T-helper 1 cell treated with Interleukin-12 subunit alpha and Interleukin-12 subunit beta and Interleukin-4 antibody, amounts not matched to agents 30 ng/mL and 1 ng/mL, for 36 hours (primary cell): ENCODE measurements at places on chromosomes 7 and 10. TPM values are rescaled to one million over a fixed set of nuclear protein-coding genes. Genes with fewer than 3 reads are reported as not detected.

The MOSPD3 gene
- total RNA-seq: 44.0 and 44.4 TPM in 2 replicates

The FRMPD2 gene
- total RNA-seq: not detected in 2 replicates

The WASHC2C gene
- 45.8 and 54.5 TPM in 2 replicates for total RNA-seq

The PITRM1 gene
- total RNA-seq: 54.9 and 58.6 TPM in 2 replicates

The LOXL4 gene
- not detected in 2 replicates for total RNA-seq

The TMEM270 gene
- not detected in 2 replicates for total RNA-seq

The SRRM3 gene
- 0.29 TPM in 1 of 2 replicates, not detected in the other for total RNA-seq

The GTPBP10 gene
- 23.2 and 27.4 TPM in 2 replicates for total RNA-seq
